ENCODE measurements at places on chromosomes 13 and 19. TPM values are rescaled to one million over a fixed set of nuclear protein-coding genes. Genes with fewer than 3 reads are reported as not detected.

The DGKH gene
- total RNA-seq: 6.1 TPM

The TEX26 gene
- total RNA-seq: not detected

The ZNF17 gene
- total RNA-seq: 4.2 TPM

The KLK11 gene
- not detected for total RNA-seq
